ENCODE measurements at places on chromosomes 2 and 18. TPM values are rescaled to one million over a fixed set of nuclear protein-coding genes. Genes with fewer than 3 reads are reported as not detected.

Gene BCL11A
- 26.2 TPM for total RNA-seq

Gene CYP26B1
- total RNA-seq: not detected

Gene CD226
- total RNA-seq: 87.7 TPM

Gene ANKMY1
- total RNA-seq: 34.8 TPM

Gene ARHGAP25
- total RNA-seq: 133 TPM

Gene TMEM17
- total RNA-seq: not detected

Gene CD8B2
- total RNA-seq: not detected

Gene MARCHF4
- not detected for total RNA-seq

Gene ACADL
- total RNA-seq: not detected

Gene EGR4
- total RNA-seq: 0.16 TPM

Gene TRIB2
- total RNA-seq: 90.7 TPM

Gene KLHL30
- not detected for total RNA-seq

Gene LINC00305
- total RNA-seq: not detected

Gene ALPI
- total RNA-seq: not detected

Gene DYSF
- total RNA-seq: 0.32 TPM

Gene NOSTRIN
- total RNA-seq: not detected
